ENCODE measurements at places on chromosomes 7 and 10.

DNA sequence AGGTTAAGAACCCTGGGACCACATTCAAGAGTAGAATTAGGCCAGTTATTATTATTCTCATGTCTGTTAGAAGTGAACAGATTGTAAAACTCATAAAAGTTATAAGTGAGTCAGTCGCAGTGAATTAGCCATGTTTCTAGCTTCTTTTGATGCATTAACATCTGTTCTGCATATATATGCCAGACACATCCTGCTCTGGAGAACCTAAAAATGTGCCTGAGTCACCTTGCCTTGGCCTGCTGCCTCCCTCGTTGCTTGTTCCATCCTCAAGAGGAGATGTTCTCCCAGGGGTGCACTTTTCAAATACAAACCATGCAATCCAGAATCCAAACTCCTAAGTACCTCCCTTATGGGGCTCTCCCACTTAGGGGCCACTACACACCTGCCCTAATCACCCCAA lies 14.8 kb downstream of the TSPAN12 start:
- no peak for ATAC-seq

DNA sequence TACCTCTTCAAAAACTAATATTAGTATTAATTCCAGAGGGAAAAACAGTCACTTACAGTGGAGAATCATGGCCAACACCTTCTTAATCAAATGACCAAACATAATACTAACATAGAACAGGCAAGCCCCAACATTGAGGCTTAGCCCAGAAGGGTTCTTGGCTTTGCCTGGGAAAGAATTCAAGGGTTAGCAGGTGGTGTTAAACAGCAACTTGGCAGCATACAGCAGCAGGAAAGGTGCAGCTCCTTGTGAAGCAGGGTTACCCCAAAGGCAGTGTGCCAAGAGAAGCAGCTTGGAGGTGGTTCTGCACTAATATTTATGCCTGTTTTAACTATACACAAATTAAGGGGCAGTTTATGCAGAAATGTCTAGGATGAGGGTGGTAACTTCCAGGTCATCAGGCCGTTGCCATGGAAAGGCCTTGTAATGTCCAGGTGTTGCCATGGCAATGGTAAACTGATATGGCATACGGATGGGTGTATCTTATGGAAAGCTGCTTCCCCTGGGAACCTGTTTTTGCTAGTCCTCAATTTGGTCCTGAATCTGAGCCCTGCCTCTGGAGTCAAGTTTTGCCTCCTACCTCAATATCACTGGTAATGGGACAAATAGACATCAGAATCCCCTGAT lies 27.2 kb upstream of the BEND7 start:
- no peak for ATAC-seq

DNA sequence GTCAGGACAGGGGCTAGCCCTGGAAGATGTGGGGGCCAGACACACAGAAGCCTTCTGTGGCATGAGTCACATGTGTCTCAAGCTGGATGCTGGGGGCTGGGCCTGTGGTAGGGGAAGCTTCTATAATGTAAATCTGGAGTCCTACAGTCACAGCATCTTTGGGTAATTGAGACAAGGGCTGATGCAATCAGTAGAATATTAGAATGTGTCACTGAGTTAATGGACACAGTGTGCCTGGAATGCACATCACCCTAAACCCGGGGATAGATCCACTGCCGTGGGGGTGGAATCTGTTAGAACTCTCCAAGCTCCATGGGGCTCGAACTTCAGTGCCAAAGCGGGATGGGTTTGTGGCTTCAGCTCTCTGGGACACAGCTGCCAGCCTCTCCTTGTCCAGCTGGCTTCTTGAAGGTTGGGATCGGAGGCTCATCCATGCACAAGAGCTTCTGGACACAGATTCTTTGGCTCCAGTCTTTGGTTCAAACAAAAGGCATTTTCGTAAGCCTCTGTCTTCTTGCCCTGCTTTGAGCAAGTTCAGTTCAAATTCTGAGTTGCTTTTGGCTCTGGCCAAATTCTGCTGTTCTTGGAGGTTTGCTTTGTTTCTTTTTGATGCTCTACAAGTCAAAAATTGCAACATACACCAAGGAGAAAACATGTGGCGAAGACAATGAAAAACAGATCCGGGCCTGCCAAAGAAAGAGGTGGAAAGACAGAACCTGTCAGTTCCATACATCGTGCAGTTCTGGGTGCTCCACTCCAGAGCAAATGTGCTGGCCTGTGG lies 194.8 kb upstream of the ZNF32 start:
- ATAC-seq, result peak; percentile 59

- peak; percentile 96 for ATAC-seq
Observed at GRCh38 chr10:107814865-107815487, 650.5 kb upstream of the SORCS1 start.

- no peak for ATAC-seq
Observed at GRCh38 chr10:85761906-85762445, 604.6 kb downstream of the GRID1 start.

GRCh38 chr10:84552478-84552877 lies 224.1 kb downstream of the CCSER2 start:
- no peak for ATAC-seq

DNA sequence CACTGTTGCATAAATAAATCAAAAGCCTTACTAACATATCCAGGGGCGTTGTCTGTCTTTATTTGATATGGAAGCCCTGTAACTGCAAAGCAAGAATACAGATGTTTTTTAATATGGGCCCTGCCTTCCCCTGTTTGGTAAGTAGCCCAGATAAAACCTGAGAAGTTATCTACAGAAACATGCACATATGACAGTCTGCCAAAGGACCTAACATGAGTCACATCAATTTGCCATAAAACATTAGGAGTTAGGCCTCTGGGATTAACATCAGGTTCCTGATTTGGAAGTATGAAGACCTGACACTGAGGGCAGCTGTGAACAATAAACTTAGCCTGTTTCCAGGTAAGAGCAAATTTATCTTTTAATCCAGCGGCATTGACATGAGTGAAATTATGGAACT lies 1588.8 kb downstream of the REEP3 start:
- ATAC-seq, result no peak

DNA sequence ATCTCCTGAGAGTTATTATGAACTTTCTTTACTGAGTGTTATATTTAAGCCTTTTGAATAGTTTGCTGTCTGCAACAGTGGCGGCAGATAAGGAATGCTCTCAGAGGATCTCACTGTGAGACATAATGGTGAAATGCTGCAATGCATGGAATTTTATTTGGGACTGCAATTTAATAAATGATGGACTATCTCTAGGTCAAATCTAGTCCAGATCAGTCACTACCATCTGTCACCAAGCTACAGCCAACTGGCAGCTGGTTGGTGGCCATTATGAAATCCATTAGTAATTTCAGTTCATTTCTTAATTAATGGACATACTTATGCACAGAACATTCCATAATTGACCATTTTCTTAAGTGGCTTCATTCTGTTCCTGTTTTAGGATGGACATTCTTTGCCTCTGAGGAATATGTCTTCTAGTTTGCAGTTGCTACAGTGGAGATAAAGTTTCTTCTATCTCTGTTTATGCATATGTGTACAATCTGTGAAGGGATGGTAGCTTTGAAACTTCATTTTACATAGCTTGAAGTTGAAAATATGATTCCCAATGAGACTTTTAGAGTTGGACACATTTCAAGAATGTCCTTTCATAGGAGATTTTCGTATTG lies 586.6 kb downstream of the SUGCT start:
- ATAC-seq, result peak; percentile 77

- no peak for ATAC-seq
Observed at GRCh38 chr7:24501009-24501408, 72.2 kb upstream of the PALS2 start.

DNA sequence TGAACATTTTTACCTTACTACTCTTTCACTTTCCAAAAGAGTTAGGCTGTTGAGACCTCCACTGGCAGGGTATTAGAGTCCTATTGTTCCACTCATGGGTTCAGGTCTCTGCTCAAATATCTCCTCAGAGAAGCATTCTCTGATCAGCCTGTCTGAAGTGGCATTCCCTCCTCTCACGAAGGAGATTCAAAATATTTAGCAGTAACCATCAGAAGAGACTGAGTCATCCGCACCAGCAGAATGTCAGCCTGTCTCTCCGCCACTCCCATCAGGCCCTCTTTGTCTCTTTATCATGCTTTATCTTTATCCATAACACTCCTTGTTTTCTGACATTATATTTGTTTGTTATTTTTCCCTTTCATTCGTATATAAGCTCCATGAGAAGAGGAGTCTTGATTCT lies 79.1 kb downstream of the AASS start:
- no peak for ATAC-seq

GRCh38 chr10:125149036-125149679 lies 11.2 kb downstream of the CTBP2 start:
- ATAC-seq, result peak; percentile 54

DNA sequence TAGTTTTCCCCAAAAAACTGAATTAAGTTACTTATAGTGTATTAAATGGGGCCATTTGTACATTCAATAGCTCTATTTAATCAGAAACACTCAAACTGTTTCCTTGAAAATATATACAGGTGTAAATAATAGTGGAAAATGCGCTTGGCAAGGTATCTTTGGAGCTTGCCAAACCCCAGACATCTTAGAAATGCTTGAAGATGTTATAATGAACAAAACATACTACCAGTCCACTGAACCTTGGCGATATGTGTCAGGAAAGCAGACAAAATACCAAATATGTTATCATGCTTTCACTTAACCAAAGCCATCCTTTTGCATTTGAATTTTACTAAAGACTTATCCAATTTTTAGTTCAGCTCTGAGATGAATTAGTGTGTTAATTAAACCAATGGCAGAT lies 352.7 kb upstream of the SEMA3A start:
- ATAC-seq, result no peak

- no peak for ATAC-seq
Observed at GRCh38 chr10:7862121-7862514, 43.8 kb downstream of the TAF3 start.

DNA sequence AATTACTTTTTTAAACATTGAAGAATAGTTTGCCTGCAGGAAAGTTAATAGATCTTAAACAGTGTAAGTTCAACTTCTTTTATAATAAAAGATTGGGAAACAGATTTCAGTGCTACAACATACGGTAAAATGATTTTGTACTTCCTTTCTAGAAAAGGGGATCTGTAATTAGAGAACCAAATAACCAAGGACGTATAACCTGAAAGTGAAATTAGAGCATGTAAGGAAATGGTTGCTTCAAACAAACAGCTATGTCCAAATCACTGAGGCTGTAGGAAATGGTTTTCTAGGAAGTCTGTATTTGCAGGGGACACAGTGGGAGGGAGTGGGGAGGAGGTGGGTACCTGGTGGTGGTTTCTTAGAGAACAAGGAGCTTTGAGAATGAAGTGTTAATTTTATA lies 57.9 kb upstream of the EXOC6 start:
- ATAC-seq, result no peak

DNA sequence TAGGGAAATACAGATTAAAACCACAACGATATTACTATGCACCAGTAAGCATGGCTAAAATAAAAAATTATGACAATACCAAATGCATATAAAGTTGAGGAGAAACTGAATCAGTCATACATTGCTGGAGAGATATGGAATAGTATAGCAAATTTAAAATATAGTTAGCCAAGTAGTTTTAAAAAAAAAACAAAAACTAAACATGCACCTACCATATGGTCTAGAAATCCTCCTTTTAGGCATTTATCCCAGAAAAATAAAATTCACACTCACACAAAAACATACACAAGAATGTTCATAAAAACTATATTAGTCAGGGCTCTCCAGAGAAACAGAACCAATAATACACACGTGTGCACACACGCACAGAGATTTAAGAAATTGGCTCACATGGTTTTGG lies 175.8 kb downstream of the IPMK start:
- no peak for ATAC-seq

DNA sequence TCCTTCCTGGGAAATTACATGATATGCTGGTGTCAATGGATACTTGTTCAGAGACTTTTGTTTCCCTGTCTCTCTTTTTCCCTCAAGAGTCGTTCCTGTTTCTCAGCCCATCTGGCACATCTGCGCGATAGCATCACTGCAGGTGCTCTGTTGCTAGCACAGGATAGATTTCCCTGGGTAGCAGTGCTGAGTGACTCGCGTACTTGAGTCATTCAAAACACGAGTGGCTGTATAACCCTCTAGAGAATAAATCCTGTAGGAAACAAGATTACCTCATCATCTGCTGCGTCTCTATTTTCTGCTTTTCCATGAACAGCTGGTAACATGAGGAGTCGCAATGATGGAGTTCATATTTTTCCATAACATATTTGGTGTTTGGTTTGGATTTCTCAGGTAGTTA lies 452.0 kb upstream of the FZD8 start:
- no peak for ATAC-seq

DNA sequence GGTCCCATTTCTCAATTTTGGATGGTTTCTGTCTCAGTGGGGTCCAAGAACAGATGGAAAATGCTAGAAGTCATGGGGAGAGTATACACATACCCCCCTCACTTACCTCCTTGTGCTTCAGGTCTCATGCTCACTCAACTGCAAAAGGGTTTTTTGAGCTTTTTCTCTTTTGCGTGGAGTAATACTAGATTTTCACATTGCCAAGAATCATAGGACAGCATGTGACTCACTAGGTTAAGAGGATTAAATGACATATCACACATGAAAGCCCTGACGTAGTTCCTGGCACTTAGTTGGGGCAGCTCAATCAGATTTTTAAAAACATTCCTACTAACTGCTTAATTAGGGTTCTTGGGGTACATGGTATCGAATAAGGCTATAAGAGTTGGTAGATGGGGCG lies 4.5 kb downstream of the PI4K2A start:
- no peak for ATAC-seq

- ATAC-seq, result peak; percentile 6
Observed at GRCh38 chr10:78471326-78471722, 437.7 kb downstream of the RPS24 start.

DNA sequence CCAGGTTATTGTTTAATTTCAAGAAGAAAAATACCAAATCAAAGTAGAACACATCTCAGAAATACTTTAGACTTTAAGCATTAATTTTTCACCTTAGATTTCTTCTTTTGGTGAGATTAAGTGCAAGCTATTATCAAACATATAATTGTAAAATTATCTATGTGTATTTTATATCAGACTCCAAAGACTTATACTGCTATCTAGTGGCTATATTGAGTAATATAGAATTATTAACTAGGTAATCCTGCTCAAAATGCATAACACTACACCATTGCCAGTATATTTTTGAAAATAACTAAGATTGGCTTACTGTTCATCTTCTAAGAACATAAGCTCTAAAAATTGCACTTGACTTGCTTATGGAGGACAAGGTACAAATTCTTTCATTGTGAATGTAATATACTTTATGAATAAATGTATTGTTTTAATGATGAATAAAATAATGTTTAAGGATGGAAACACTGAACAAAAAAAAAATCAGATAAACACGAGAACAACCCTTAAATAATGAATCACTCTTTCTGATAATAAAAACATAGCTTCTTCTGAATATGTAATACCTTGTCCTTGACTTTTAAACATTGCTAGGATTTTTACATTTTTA lies 86.7 kb upstream of the GNAI1 start:
- peak; percentile 85 for ATAC-seq

Data from SK-N-SH treated with all-trans-retinoic acid at 6 μM for 48 hours (cell line).